WTC11 (cell line): ENCODE measurements at places on chromosomes 13 and 19. TPM values are rescaled to one million over a fixed set of nuclear protein-coding genes. Genes with fewer than 3 reads are reported as not detected.

KLK2 gene
- total RNA-seq, result 0.18 to 0.46 TPM in 2 of 3 replicates, not detected in the other

GRCh38 chr19:35414442-35414841 is 33.6 kb upstream of the FFAR2 start:
- DNase-seq, result no peak

DNA sequence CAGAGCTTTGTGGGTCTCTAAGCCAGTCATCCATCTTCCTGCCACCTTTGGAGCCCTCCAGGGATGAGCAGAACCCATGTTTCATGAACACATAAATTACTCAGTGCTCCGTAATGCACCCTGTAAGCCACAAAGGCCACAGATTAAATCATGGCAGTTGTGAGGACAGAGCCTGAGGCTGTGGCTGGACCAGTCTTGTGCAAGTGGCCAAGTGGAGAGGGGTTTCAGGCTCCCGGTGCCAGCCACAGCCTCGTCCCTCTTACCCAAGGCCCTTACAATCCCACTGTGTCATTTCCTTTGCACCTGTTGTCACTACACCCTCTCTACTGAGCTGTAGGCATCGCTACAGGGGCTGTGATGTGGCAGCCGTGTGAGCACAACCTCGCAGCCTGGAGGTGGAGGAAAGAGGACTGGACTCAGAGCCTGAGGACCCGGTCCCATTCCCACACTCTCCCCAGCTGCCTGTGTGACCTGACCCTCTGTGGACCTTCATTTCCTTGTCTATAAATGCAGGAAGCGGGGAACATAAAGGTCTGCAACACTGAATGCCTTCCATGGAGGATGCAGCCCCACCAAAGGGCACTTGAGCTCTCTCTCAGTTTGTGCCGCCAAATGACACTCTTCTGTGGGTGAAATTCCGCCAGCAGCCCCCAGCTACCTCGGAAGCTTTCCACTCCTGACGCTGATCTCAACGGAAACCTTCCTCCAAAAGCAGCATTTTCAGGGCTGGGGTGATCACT is 792.0 kb downstream of the UQCRFS1 start:
- DNase-seq, result no peak

DNA sequence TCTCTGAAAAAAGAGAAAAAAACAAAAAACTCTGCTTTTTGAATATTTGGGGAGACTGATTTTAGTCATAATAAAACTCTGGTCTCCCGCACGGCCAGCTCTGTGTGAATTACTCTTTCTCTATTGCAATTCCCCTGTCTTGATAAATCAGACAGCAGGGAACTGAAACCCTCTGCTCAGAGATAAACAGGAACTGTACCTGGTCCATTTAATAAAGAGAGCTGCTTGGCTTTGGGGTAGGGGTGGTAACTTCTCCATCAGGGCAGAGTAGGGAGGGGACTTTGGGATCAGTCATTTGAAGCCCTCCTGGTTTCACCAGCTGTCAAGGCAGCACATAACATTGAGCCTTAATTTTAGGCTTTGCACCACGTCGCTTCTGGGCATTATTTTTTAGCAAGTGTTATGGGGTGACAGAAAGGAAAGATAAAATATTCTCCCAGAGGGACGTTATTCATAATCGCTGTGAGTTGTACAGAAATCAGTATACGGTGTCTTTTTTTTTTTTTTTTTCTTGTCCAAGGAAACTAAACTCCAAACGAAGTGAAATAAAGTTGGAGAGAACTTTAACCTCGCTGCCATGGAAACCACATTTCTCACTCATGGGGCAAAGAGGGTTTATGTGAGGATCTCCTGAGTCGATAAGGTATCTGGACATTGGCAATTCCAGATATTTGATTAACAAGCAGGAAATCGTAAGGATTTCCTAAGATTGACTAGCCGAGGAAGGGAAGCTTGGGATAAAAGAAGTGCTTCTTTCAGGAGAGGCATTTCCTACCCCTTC is 99.0 kb upstream of the MRI1 start:
- DNase-seq, result no peak

DNA sequence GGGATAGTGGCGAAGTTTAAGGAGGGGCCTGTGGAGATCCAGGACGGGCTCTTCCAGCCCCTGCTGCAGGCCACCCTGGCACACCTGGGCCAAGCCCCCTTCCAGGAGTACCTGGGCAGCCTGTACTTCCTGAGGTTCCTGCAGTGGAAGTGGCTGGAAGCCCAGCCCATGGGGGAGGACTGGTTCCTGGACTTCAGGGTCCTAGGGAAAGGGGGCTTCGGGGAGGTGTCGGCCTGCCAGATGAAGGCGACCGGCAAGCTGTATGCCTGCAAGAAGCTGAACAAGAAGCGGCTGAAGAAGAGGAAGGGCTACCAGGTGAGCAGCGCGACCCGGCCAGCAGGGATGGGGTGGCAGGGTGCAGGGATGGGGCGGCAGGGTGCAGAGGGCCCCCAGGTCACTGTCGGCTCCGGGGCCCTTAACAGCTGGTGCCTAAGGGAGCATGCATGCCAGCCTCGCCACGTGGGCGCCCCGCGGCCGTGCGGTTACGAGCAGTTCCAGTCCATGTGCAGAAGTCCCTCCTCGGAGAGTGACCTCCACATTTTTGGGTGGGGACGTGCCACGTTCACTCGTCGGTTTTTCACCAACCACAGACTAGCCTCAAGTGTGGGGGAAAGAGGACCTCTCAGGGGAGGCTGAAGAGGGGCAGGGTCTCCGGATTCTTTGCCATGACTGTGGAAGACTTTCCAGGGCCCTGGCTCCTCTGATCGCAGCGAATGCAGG is 912 bp downstream of the GRK1 start:
- peak; percentile 5 for DNase-seq
